Mammary microvascular endothelial cell (primary cell): ENCODE measurements at places on chromosomes 7 and 10. TPM values are rescaled to one million over a fixed set of nuclear protein-coding genes. Genes with fewer than 3 reads are reported as not detected.

The MMRN2 gene
- total RNA-seq = 199 and 215 TPM in 2 replicates

The RPP38 gene
- total RNA-seq = 5.4 and 6.5 TPM in 2 replicates

The GRK5 gene
- total RNA-seq = 27.1 and 31.2 TPM in 2 replicates

The CACNB2 gene
- total RNA-seq = not detected in 2 replicates

The NEUROG3 gene
- total RNA-seq = not detected in 2 replicates

The FAM180A gene
- total RNA-seq = 0.10 TPM in 1 of 2 replicates, not detected in the other

The ACHE gene
- 0.54 and 0.67 TPM in 2 replicates for total RNA-seq

The ENKUR gene
- 0.39 and 0.47 TPM in 2 replicates for total RNA-seq

The UBE3C gene
- total RNA-seq = 72.5 and 76.3 TPM in 2 replicates

The VWA2 gene
- total RNA-seq = not detected in 2 replicates

The CALHM1 gene
- total RNA-seq = not detected in 2 replicates

The PLEKHA8 gene
- total RNA-seq = 6.7 and 8.1 TPM in 2 replicates

The SPDYE9 gene
- total RNA-seq = not detected in 2 replicates

The TRA2A gene
- total RNA-seq = 15.9 and 25.2 TPM in 2 replicates

The CCDC146 gene
- 0.39 and 0.53 TPM in 2 replicates for total RNA-seq

The SAP25 gene
- total RNA-seq = not detected in 2 replicates

The VWDE gene
- total RNA-seq = not detected in 2 replicates

The AKR1B1 gene
- total RNA-seq = 90.6 and 98.5 TPM in 2 replicates

The EBLN1 gene
- not detected in 2 replicates for total RNA-seq

The SLC29A4 gene
- 0.67 and 1.2 TPM in 2 replicates for total RNA-seq

The CLDN4 gene
- total RNA-seq = 0.10 and 0.27 TPM in 2 replicates

The NODAL gene
- total RNA-seq = not detected in 2 replicates

The SFMBT2 gene
- 1.6 and 1.8 TPM in 2 replicates for total RNA-seq

The H2BK1 gene
- total RNA-seq = not detected in 2 replicates

The KIAA1217 gene
- total RNA-seq = 22.5 and 25.7 TPM in 2 replicates

The ZNF138 gene
- 2.3 and 2.8 TPM in 2 replicates for total RNA-seq

The ELFN1 gene
- 0.84 and 1.1 TPM in 2 replicates for total RNA-seq

The C7orf57 gene
- 0.15 and 0.20 TPM in 2 replicates for total RNA-seq

The ACTR3C gene
- total RNA-seq = 0.07 and 0.49 TPM in 2 replicates

The AZGP1 gene
- not detected in 2 replicates for total RNA-seq

The FHIP2A gene
- 13.3 and 13.4 TPM in 2 replicates for total RNA-seq

The NUTM2B gene
- 0.27 TPM in 1 of 2 replicates, not detected in the other for total RNA-seq

The FZD1 gene
- 6.0 and 6.2 TPM in 2 replicates for total RNA-seq

The PRKCQ gene
- total RNA-seq = 0.05 and 0.07 TPM in 2 replicates

The CDH23 gene
- not detected in 2 replicates for total RNA-seq

The OR2A5 gene
- total RNA-seq = not detected in 2 replicates

The KCNIP2 gene
- total RNA-seq = not detected in 2 replicates

The CCAR1 gene
- total RNA-seq = 31.3 and 33.6 TPM in 2 replicates

The MYOF gene
- total RNA-seq = 256 and 267 TPM in 2 replicates
